ENCODE measurements at places on chromosomes 5 and 9. TPM values are rescaled to one million over a fixed set of nuclear protein-coding genes. Genes with fewer than 3 reads are reported as not detected.

Gene POU5F2
- 0.97 TPM for total RNA-seq

Gene C9orf85
- total RNA-seq = 11.6 TPM

Gene PDE4D
- 67.8 TPM for total RNA-seq

Gene FLT4
- 0.25 TPM for total RNA-seq

Gene CACFD1
- total RNA-seq = 1.3 TPM

Gene MUSK
- total RNA-seq = not detected

Gene WDR36
- 32.0 TPM for total RNA-seq

Gene FAM221B
- total RNA-seq = not detected

Gene EIF4E1B
- not detected for total RNA-seq

Gene COL15A1
- total RNA-seq = 0.12 TPM

Gene PRRX2
- 0.15 TPM for total RNA-seq

Gene DPYSL3
- total RNA-seq = not detected

Gene PIP5KL1
- total RNA-seq = 2.5 TPM
